Smooth muscle cell of trachea (primary cell): ENCODE measurements at places on chromosomes 2 and 18. TPM values are rescaled to one million over a fixed set of nuclear protein-coding genes. Genes with fewer than 3 reads are reported as not detected.

The GCFC2 gene
- 14.2 and 19.1 TPM in 2 replicates for total RNA-seq

The RTP5 gene
- not detected in 2 replicates for total RNA-seq

The BMP10 gene
- not detected in 2 replicates for total RNA-seq

The REEP1 gene
- total RNA-seq, result 0.15 TPM in 1 of 2 replicates, not detected in the other

The MYO5B gene
- total RNA-seq, result under 0.01 TPM in 1 of 2 replicates, not detected in the other

The EMILIN2 gene
- total RNA-seq, result 16.3 and 33.1 TPM in 2 replicates

The LCT gene
- total RNA-seq, result under 0.01 TPM in 2 replicates
